ENCODE measurements at places on chromosomes 6 and 20.
A peak's percentile ranks its signal among the peaks of the same experiment; 100 is the strongest.

- DNase-seq, result no peak
Observed at GRCh38 chr6:119466226-119466625, 116.7 kb upstream of the MAN1A1 start.

DNA sequence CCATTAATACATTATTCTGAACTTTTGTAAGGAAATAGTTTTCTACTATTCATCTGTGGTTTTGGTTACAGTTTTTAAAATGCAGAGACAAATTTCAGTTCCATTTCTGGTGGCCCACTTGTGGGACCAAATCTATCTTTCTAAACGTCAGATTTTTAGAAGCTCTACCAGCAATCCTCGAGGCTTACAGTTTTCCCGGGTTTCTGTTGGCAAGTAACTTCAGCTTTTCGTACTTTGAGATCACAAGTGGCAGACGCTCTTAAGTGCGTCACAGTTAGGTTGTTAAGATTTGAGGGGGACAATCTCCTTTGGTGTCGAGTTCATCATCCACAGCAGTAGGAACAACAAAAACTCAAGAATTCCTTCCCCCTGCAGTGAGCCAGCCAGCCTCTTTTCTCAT, 60.0 kb downstream of the JARID2 start:
- DNase-seq, result no peak

DNA sequence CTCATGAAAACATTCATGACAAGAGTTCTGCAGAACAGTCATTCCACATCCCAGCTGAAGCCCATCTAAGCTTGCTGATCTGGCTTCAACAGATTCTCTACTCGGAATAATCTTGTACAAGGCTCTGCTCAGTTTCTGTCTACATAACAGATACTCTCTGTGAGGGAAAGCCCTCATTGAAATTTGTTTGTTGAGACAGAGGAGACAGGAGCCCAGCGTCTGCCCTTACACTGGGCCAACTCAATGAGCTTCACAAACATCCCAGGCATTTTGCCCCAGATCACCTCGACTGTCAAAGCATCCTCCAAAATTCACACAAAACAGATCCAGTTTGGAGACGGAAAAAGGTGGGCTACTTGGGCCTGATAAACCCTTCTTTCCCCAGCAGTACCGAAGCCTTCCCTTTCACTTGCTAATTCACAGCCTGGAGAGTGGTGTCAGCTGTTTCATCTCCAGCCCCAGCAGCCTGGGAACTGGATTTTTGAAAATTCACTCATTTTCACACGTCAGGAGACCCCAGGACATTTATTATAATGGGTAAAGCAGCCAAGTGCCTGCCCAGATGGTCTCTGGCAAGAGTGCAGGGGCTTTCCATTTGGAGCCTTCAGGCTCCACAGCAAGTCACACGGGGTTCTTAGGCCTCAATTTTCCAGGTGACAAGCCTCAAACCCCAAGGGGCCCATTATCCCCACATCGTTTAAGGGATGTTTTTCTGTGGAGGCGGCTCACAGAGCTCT, 7.3 kb downstream of the CCDC167 start:
- no peak for DNase-seq

- peak; percentile 43 for DNase-seq
Observed at GRCh38 chr20:37575884-37576283, 48.2 kb upstream of the BLCAP start.

- DNase-seq, result peak; percentile 95
Observed at GRCh38 chr6:19804205-19805128, 32.7 kb upstream of the ID4 start.

- DNase-seq, result no peak
Observed at GRCh38 chr20:764255-764654, 4.0 kb downstream of the SLC52A3 start.

GRCh38 chr6:65761890-65762289, 54.9 kb upstream of the EYS start:
- DNase-seq, result no peak

DNA sequence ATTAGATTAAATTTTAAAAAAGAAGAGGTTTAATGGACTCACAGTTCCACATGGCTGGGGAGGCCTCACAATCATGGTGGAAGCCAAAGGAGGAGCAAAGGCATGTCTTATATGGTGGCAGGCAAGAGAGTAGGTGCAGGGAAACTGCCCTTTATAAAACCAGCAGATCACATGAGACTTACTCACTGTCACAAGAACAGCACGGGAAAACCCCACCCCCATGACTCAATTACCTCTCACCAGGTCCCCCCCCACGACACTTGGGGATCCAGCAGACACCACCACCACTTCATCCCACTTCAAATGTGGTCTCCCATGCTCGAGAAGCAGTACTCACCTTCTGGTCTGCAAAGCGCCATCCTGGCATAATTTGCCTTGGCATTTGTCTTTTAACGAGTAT, 24.6 kb downstream of the MTFR2 start:
- no peak for DNase-seq

DNA sequence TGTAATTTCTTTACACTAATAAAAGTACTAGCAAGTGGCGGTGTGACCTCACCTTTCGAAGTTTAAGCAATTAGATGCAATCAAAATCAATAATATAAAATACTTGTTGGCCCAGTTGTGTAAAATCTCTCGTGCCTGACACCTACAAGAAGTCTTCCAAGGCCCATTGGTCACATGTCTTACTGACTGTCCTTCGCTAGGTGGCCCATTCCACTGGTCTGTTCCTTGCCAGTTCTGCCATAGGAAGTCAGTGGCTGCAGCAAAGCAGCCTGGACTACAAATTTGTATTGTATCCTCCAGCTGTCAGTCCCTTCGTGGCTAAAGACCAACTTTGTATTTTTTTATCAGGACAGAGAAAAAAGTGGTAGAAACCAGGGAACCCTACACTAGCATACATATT, 61.8 kb downstream of the CYB5R4 start:
- DNase-seq, result no peak

DNA sequence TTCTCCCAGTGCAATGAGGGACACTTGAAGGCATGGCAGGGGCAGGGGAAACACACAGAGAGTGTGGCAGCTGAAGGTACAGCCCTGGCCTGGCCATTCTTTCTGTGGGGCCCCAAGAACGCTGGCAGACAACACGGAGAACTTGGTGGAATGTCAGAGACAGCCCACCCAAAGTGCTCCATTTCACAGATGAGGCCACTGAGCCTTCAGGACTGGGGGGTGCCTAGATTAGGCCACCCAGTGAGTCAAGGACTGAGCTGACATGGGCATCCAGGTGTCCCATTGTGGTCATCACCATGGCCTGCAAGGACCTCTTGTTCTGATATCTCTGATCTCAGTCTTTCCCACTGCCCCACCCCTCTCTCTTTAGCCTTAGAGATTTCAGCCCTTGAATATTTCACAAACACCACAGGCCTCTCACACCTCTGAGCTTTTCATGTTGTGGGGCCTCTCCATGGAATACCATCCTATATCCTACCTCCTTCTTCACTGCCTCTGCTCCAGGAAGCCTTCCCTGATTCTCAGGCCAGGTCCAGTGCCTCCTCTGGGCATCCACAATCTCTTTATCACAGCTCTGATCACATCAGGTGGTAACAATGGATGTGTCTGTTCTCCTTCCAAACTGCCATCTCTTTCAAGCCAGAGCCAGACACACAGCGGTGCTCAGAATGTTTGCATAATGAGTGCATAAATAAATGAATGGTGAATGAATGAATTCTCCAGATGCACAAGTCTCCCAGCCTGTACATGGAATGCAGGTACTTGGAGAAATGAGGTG, 2.0 kb upstream of the RSPO4 start:
- DNase-seq, result no peak

DNA sequence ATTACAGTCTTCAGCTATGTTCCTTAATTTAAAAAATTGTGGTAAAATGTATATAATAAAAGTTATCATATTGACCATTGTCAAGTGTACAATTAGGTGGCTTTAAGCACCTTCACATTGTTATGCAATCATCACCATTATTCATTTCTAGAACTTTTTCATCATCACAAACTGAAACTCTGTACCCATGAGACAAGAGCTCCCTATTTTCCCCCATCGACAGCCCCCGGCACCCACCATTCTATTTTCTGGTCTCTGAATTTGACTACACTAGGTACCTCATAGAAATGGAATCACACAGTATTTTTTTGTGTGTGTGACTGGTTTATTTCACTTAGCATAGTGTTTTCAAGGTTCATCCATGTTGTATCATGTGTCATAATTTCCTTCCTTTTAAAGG, 39.7 kb upstream of the FYN start:
- DNase-seq, result no peak

- no peak for DNase-seq
Observed at GRCh38 chr6:81086991-81087390, 665.5 kb downstream of the TENT5A start.

All from RPMI8226 (cell line).